Fibroblast of skin of abdomen (primary cell): ENCODE measurements at places on chromosomes 5 and 9.

- DNase-seq = peak; percentile 8
Measured at GRCh38 chr9:117718085-117718484, 13.9 kb downstream of the TLR4 start.

DNA sequence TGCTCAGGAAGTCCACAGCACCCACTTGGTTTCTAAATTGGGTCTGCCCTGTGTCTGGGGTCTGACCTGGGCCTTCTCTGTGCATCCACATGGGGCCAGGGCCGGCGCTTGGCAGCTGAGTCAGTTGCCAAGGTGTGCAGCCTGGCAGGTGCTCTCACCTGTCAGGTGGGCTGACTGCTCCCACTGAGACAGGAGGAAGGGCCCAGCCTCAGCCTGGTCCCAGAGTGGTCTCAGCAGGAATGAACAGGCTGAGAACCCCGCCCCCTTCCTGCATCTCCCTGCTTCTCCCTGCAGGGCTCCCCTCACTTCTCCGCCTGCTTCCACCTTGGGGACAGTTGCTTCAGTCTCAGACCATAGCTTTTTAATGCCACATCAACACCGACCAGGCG, 60.5 kb downstream of the BARX1 start:
- no peak for DNase-seq

GRCh38 chr9:135908093-135908753, 877 bp upstream of the CAMSAP1 start:
- no peak for DNase-seq

DNA sequence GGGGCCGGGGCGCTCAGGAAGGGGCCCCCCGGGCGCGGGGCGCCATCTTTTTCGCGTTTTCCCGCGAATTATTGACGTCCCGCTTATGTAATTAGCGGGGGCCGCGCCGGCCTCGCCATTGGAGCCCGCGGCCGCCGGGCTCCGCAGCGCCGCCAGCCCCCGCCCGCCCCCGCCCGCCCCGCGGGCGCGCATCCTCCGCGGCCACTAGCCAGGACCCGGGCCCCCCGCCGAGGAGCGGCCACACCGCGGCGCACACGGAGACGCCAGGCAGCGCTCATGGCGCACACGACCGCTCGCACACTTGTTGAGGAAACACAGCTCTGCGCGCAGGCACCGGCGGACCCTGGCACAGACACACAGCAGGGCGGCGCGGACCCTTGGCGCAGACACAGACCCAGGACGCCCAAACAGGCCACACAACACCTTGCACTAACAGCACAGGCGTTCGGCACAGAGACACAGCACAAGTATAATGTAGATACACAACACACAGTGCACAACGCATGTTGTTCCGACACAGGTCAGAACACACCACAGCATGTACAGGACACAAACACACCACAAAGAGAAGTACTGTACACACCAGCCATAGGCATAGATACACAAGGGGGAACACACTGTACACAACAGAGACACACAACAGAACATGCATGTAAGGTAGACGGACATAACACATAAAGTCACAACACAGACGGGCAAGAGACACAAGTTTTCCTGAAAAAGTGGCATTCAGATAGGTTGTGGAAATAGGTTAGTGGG, 467 bp upstream of the PHF19 start:
- peak; percentile 67 for DNase-seq

- peak; percentile 42 for DNase-seq
Measured at GRCh38 chr9:13427587-13427986, 148.1 kb upstream of the MPDZ start.

GRCh38 chr9:5483306-5483705, 27.0 kb upstream of the PDCD1LG2 start:
- DNase-seq = no peak

- DNase-seq = no peak
Measured at GRCh38 chr9:126166291-126166690, 160.3 kb upstream of the MVB12B start.

DNA sequence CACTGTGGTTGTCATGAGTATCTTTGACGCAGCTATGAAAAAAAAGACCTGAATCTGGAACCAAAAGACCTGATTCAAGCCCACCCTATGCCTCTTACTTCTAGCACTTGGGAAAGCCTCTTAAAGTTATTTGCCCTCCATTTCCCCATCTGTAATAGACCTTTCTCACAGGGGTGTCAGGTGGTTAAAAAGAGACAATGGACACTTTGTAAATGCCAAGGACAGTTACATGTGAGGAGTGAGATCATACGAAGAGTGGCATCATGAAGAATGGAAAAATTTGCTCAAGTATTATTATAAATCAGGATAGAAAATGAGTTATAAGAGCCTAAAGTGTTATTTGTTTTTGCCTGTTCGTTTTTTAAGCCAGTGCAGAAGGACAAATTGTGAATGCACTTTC, 46.5 kb downstream of the ACTL7B start:
- DNase-seq = no peak

GRCh38 chr9:123424131-123424530, 68.1 kb downstream of the CRB2 start:
- DNase-seq = no peak

DNA sequence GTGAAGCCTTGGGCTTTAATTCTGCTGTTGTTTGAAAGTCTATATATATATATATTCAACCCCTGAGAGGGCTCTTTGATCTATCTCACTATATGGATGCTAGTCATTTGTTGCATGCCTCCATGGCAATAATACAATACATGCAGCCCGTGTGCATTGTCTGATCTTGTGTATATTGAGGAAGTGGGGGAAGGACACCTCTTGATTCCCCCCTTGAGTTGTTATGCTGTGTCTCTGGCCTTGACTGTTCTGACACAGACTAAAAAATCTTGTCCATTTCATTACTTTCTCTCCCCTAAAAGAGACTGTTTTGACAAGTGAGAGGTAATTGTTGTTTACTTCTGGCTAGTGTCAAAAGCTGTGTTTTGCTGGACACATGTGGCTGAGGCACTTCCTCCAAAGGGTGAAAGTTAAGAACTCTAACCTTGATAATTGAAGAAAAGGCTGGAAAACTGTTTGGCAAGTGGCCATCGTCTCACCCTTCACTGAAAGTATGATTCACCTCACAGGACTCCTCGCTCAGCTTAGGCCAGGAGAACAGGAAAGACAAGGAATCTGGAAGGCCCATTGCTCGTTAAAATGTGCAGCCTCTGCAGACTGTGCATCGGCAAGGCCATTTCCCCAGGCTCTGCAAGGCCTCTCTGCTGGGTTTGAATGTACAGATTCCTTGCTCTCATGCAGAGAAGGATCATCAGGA, 304.0 kb downstream of the PRELID2 start:
- peak; percentile 83 for DNase-seq

- no peak for DNase-seq
Measured at GRCh38 chr5:103474677-103475076, 87.9 kb downstream of the NUDT12 start.

DNA sequence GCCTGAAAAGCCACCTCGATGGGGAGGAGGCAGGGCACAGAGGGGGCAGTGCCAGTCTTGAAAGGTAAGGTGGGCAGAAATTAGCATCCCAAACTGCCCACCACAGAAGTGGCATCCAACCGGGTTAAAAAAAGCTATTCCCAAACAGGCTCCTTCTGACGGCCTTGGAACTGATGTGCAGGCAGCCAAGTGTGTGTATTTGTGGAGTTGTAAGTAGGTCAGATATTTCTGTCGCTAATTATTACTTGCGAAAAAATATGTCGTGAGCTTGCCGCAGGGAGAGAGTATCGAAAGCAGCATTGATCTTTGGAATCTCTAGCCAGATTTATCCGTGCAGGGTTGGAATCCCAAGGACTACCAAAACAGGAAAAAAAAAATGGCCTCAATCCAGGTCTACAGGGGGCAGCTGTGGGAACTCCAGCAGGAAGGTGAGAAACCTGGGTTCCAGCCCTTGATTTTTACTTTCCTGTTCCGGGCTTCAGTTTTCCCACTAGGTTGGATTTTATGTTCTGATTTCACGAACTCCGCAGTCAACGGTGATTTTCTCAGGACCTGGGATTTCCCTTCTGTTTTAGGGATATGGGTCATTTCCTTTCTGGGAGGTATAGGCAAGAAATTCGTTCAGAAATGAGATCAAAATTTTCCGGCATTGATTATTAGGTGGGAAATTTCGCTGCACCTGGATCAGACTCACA, 200.8 kb downstream of the RGS3 start:
- DNase-seq = no peak

DNA sequence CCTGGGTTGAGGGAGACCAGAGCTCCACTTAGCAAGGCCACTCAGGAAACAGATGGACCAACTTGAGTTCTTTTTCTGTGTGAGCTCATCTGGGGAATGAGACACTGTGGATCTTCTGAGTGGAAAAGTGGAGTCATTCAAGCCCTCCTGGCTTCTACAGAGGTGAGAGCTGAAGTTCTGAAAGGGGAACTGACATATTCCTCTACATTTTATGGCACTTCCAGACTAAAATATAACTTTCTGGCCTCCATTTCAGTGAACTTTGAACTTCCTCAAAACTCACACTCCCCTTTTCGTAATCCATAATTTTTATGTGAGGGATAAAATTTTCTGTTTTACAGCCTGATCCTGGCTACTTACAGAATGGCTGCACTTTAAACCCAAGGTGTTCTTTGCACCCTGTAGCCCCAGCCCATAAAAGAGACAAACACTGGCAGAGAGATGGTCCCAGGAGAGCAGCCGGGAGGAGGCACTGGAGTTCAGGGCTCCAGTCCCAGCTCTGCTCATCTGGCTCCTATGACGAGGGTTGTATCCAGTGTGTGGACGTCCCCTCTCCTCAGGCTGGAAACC, 10.8 kb downstream of the SPAAR start:
- DNase-seq = no peak

GRCh38 chr5:113380807-113381326, 53.9 kb downstream of the TSSK1B start:
- DNase-seq = peak; percentile 5
